ENCODE measurements at places on chromosomes 16 and 17. TPM values are rescaled to one million over a fixed set of nuclear protein-coding genes. Genes with fewer than 3 reads are reported as not detected.
A peak's percentile ranks its signal among the peaks of the same experiment; 100 is the strongest.

GRCh38 chr16:82651921-82652601, 25.3 kb downstream of the CDH13 start:
- DNase-seq: no peak

GRCh38 chr17:31680126-31680525, 178.9 kb downstream of the COPRS start:
- no peak for DNase-seq

DNA sequence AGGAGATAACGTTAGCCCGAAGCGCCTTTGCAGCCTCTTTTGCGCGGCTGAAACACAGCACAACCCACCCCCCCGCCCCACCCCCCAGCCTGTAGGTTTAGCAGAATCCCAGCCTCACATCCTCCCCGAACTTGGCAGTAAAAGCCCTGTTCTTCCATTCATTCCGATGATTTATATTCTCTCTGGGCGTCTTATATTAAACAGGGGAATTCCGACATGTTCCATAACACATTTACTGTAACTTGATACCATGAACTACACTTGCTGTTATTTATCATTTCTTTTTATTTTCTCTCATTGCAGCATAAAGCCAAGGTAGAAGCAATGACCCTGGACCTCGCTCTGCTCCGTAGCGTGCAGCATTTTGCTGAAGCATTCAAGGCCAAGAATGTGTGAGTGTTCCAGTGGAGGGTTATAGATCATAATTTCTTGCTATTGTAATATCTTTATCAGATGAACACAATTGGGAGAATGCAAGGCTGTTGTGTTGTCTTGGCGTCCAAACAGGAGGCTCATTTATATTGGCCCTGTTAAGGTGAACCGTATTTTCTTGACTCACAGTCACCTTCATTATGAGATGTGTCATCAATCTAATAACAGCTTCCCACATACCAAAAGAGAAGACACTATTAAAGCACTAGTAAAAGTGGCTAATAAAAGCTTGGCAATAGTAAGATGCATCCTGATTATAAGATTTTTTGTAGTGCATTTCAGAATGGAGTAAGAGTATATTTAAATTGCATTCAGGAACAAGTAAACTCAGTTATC, 287.3 kb downstream of the WWOX start:
- peak; percentile 72 for DNase-seq

DNA sequence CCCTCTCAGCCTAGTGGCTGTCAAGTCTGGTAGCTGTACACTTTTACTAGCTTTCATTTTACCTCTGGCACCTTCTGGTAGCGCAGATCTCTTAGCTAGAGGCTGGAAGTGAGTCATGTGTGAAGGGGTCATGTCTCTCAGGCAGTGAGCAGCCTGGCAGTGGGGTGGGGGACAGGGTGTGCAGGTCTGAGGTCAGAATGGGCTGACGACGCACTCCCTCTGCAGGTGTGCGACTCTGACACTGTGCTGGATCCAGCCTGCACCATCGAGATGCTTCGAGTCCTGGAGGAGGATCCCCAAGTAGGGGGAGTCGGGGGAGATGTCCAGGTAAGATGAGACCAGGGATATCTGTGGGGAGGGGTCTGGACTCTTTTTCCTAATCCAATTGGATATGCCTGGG, 7.8 kb downstream of the HAS3 start:
- no peak for DNase-seq

LAT gene
- polyA plus RNA-seq: 5.8 TPM

HNF1B gene
- 136 TPM for polyA plus RNA-seq

ZMYND15 gene
- 1.0 TPM for polyA plus RNA-seq

All from renal pelvis (tissue), 12 donors.